ENCODE measurements at places on chromosomes 5 and 9.

- DNase-seq = no peak
These were observed 586.2 kb downstream of the ZNF608 start for GRCh38 chr5:124160265-124160664.

DNA sequence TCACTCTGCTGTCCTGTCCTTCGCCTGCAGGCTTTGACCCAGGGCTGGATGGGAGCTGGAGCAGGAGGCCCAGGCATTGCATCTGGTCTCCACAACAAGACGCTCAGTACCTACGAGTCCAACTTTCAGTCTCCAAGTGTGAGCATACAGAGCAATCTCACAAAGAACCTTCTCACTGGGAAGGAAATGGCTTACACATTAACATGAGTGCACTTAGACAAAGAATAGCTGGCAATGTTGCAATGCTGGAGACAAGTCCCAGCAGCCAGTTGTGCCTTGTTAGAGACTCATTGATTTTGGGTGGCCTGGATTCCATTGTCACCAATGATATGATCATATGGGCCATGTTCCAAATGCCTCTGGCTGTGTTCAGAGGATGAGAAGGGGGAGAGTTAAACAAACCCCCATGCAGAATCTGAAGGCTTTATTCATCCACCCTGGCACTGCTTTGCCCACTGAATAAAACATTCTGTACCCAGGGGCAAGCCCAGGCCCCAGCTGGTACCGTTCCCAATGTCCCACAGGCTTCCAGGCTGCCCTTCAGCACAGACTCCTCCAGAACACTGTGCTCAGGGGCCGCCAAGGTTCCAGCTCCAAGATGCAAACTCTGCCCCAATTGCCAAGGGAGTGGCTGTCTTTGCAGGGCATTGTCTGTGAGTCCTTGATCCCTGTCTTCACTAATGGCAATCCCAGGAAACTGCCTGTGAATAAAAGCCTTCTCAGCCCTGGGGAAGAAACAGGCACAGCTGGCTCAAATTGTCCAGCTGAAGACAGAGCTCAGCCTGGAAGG lies 185.5 kb downstream of the HSD17B3 start:
- DNase-seq = no peak

DNA sequence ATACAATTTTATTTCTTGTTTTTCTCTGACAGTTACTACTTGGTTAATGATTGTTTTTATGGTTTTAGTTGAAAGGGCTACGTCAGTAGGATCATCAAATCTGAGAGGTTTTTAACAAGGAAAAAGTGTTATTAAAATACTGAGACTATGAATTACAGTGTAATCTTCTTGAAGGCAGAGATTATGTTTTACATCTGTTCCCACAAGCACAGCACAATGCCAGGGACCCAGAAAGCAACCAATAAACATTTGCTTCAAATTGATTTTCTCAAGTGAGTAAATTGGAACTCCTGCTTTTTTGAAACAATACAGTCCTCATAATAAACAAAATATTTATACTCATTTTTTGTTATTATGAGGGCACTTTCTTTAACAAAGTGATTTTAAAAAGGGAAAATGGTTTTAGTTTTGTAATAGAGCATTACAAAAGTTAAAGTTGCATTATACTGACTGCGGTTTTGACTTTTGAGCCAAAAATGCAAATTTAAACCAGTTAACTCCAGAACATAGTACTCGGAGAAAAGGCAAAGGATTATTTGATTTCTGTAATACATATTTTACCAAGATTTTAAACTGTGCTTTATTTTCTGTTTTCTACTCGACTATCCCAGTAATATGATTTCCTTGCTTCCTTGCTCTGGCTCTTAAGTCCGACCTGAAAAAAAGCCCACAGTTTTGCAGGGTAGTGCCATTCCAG lies 176.9 kb downstream of the GDNF start:
- no peak for DNase-seq

DNA sequence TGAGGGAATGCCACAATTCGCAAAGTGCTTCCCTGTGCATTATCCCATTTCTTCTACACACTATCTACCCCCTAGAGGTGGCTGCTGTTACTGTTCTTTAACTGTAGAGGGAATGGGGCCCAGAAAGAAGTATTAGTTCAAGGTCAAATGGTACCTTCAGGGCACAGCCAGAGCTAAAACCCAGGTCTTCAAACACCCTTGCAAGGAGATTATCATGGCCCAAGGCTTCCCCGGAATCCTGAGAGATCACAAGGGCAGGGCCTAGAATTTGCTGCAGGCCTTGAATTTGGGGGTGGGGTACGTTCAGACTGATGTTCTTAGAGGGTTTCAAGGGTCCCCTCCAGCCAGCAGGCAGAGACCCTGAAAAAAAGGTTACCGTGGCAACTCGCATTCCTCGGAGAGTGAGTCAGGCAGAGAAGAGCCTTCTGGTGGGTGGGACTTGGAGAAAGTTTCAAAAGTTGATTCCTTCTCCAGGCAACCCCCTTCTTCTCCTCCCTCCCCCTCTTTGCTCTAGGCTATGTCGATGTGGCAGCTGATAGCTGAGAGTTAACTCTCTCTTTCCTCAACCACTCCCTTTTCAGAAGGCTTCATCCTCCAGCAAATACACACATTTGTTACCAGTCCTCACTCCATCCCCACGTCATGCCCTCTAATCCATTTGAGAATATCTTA lies 1.9 kb downstream of the SPARC start:
- DNase-seq = peak; percentile 99

DNA sequence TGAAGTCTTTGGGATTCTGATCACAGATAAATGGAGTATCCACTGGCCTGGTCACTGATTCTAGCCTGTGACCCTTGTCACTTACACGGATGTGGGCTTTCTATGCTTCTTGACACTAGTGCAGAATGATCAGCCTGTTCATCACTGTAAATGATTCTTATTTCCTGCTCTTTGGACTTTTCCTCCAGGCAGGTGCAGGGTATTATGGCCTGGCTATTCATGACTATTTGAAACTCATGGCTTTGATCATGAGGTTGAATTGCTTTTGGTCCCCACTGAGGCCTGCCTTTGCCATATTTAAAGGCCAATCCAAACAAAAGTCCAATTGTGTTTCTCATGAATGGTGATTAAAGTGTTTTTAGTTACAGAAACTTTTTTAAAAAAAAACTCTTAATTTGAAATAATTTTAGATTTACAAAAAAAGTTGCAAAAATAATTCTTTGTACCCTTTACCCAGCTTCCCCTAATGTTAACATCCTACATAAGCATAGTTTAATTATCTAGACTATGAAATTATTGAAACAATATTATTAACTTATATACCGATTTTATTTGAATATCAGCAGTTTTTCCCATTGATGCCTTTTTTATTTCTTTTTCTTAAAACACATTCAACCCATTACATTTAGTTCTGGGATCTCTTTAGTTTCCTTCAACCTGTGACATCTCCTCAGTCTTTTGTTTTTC lies 68.1 kb downstream of the GALNT10 start:
- DNase-seq = no peak

GRCh38 chr5:87401626-87402025 lies 11.1 kb downstream of the CCNH start:
- no peak for DNase-seq

DNA sequence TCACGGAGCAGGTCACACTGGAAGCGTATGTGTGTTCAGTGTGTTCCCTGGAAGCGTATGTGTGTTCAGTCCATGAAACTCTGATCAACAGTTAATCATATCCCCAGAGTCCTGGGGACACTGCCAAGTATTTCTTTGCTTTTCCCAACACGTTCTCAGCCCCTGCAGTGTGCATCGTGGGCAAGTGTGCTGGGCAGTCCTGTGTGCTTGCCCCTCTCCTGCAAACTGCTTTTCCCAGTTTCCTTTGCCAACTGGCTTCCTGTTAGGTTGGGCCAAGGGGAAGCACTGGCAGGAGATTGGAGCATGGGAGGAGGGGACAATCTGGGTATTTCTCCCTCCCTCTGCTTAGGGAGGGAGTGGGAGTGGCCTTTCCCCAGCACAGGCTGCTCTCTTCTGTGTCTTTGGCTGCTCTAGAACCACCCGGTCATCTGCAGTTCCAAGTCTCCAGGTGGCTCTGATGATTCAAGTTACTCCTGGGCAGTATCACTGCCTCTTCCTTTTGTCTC lies 36.8 kb upstream of the NEK6 start:
- no peak for DNase-seq

- no peak for DNase-seq
These were observed 64.5 kb downstream of the FBXL7 start for GRCh38 chr5:15564523-15564922.

DNA sequence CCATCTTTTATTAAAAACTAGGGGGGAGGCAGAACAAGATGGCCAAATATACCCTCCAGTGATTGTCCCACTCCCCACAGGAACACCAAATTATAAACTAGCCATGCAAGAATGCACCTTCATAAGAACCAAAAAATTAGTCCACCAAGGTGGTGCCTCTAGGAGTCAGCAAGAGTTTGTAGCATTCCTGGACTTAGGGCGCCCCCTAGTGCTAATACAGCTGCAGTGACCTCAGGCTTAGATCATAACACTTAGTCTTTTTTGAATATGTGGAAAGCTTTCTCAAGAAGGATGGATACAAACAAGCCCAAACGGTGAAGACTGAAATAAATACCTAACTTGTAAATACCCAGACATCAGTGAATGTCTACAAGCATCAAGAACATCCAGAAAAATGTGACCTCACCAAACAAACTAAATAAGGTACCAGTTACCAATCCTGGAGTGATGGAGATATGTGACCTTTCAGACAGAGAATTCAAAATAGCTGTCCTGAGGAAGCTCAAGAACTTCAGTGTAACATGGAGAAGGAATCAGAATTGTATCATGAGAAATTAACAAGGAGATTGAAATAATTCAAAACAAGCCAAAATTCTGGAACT lies 19.3 kb downstream of the PPIP5K2 start:
- DNase-seq = peak; percentile 78

DNA sequence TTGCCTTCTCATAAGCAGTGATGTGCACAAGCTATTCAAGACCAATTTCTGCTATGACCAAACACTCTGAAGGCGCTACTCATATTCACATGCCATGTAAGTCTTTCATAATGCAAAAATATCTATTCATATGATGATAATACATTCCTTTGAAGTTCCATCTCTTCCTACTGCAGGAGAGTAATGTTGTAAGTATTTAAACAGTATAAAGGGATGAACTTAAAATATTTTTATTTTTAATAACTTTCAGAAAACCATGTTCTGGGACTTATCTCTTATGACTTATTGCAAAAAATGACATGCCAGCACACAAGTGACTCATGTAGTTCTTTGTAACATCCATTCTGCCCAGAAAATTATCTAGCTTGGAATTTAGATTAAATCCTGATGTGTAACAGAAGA lies 376.4 kb downstream of the KCTD16 start:
- DNase-seq = no peak

DNA sequence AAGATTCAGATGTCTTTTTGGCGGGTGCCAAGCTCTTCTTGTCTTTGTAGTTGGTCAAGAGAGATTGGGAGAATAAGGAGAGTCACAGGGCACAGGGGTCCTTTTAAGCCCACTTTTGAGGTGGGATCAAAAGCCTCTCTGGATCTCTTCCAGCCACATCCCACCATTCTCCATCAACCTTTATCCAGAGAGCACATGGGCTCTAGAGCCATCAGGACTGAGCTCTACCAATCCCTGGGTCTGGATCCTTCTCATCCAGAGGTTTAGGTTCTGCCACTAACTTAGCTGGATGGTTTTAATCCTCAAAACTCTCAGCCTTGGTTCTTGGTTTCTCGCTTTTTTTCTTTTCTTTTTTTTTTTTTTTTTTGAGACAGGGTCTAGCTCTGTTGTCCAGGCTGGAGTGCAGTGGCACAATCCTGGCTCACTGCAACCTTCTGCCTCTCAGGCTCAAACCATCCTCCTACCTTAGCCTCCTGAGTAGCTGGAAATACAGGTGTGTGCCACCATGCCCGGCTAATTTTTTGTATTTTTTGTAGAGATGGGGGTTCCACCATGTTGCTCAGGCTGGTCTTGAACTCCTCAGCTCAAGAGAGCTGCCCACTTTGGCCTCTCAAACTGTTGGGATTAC lies 44.6 kb upstream of the MATR3 start:
- DNase-seq = no peak

GRCh38 chr9:76077537-76077936 lies 187.1 kb downstream of the PCSK5 start:
- no peak for DNase-seq

GRCh38 chr5:149140197-149141002 lies 893 bp upstream of the ABLIM3 start:
- no peak for DNase-seq

DNA sequence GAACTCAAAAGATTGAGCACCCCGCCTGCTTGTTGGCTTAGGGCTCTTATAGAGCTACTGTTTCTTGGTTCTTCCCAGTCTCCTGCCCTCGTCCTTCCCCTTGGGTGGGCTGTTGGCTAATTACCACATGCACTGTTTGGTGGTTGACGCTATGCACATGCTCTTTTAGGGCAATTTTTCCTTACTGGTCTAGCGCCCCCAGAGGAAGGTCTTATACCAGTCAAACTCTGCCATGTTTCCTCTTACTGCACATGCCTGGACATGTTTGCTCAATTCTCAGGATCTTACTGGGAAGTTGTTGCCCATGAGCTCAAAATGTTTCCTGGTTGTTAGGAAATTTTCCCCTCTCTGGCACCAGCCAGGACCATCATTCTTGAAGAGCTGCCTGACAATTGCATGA lies 101.9 kb downstream of the SLC28A3 start:
- DNase-seq = no peak

- no peak for DNase-seq
These were observed 327.1 kb downstream of the MTRR start for GRCh38 chr5:8196061-8196460.

GRCh38 chr9:137182836-137183235 lies 5.5 kb downstream of the ANAPC2 start:
- DNase-seq = no peak

Data from mesenchymal stem cell (in vitro differentiated cells and primary cell).